ENCODE measurements at places on chromosomes 13 and 19. TPM values are rescaled to one million over a fixed set of nuclear protein-coding genes. Genes with fewer than 3 reads are reported as not detected.

- H3K27me3 ChIP-seq = no peaks in the 10 kb centered on the region
- H3K27ac ChIP-seq = peak overlapping the region; percentile 42
- H3K36me3 ChIP-seq = peaks cover 7% of the 10 kb centered on the region
- H3K4me3 ChIP-seq = peak overlapping the region; percentile 40
These were observed 26.9 kb downstream of the RFX1 start for GRCh38 chr19:13979244-13979615.

DNA sequence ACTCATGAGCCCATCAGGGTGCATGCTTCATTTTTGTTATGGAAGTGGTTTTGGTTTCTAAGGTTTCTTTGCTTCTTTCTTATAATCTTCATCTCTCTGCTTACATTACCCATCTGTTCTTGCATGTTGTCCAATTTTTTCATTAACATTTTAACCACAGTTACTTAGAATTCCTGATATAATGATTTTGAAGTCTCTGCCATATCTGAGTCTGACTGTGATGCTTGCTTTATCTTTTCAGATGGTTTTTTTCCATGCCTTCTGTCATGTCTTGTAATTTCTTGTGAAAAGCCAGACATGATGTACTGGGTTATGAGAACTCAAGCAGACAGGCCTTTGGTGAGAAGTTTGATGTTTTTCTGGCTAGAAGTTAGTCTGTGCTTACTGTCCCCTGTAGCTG, 8.0 kb upstream of the ARGLU1 start:
- H3K4me3 ChIP-seq = no peak overlapping the region
- H3K36me3 ChIP-seq = peaks cover 18% of the 10 kb centered on the region
- H3K27ac ChIP-seq = no peak overlapping the region
- H3K27me3 ChIP-seq = no peaks in the 10 kb centered on the region
- H3K4me1 ChIP-seq = peaks cover 2% of the 10 kb centered on the region
- no peak for DNase-seq

- H3K4me3 ChIP-seq = peak overlapping the region; percentile 65
- DNase-seq = peak; percentile 94
- H3K36me3 ChIP-seq = peaks cover 52% of the 10 kb centered on the region
- peaks cover 68% of the 10 kb centered on the region for H3K4me1 ChIP-seq
- H3K27me3 ChIP-seq = no peaks in the 10 kb centered on the region
These were observed 17.7 kb downstream of the CCDC97 start for GRCh38 chr19:41327576-41328156.

- peak; percentile 57 for DNase-seq
- H3K4me1 ChIP-seq = peaks cover 24% of the 10 kb centered on the region
- H3K36me3 ChIP-seq = peaks cover 36% of the 10 kb centered on the region
- no peak overlapping the region for H3K4me3 ChIP-seq
These were observed 5.3 kb downstream of the SLC25A15 start for GRCh38 chr13:40794414-40795368.

Gene USHBP1
- 0.29 TPM for total RNA-seq
